Upper lobe of left lung (tissue), 6 donors: ENCODE measurements at places on chromosomes 12 and 14.

GRCh38 chr12:113214895-113215400 is 6.3 kb upstream of the TPCN1 start:
- H3K4me1 ChIP-seq = peaks cover 24% of the 10 kb centered on the region
- peak; percentile 79 for DNase-seq
- peak overlapping the region; percentile 49 for H3K27ac ChIP-seq
- H3K36me3 ChIP-seq = no peaks in the 10 kb centered on the region
- no peaks in the 10 kb centered on the region for H3K27me3 ChIP-seq

GRCh38 chr12:98769068-98769467 is 124.0 kb downstream of the APAF1 start:
- no peak overlapping the region for H3K4me3 ChIP-seq
- no peak for DNase-seq
- H3K27me3 ChIP-seq = no peaks in the 10 kb centered on the region
- H3K36me3 ChIP-seq = no peaks in the 10 kb centered on the region
- no peak overlapping the region for H3K27ac ChIP-seq
- no peaks in the 10 kb centered on the region for H3K4me1 ChIP-seq

- DNase-seq = no peak
- no peaks in the 10 kb centered on the region for H3K27me3 ChIP-seq
- no peaks in the 10 kb centered on the region for H3K4me1 ChIP-seq
- H3K4me3 ChIP-seq = no peak overlapping the region
- H3K36me3 ChIP-seq = no peaks in the 10 kb centered on the region
Observed at GRCh38 chr12:47297993-47298392, 218.2 kb upstream of the AMIGO2 start.

- H3K4me1 ChIP-seq = no peaks in the 10 kb centered on the region
- peak; percentile 41 for DNase-seq
- H3K27ac ChIP-seq = no peak overlapping the region
- H3K27me3 ChIP-seq = no peaks in the 10 kb centered on the region
- H3K36me3 ChIP-seq = peaks cover 25% of the 10 kb centered on the region
Observed at GRCh38 chr14:90675399-90675798, 140.8 kb downstream of the TTC7B start.

DNA sequence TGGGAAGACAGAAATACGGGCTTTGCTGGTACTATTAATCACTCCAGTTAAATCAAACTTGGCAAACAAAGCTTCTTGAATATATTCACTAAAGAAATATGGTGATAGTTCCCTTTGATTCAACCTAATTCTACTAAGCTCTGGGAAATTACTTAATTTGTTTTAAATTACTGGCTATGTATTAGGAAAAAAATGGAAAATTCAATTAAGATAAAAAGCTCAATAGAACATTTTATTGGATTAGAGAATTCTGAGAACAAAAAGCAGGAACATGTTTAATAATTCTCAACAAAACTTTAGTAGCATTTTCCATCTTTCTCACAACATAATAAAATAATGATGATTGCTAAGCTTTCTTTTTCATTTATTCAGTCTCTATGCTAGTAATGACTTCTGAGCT is 30.2 kb downstream of the BDKRB1 start:
- no peaks in the 10 kb centered on the region for H3K27me3 ChIP-seq
- H3K36me3 ChIP-seq = peaks cover 70% of the 10 kb centered on the region
- H3K4me3 ChIP-seq = no peak overlapping the region
- H3K4me1 ChIP-seq = no peaks in the 10 kb centered on the region

- peak overlapping the region; percentile 53 for H3K27ac ChIP-seq
- DNase-seq = no peak
- peaks cover 47% of the 10 kb centered on the region for H3K4me1 ChIP-seq
- peaks cover 23% of the 10 kb centered on the region for H3K36me3 ChIP-seq
Observed at GRCh38 chr12:128817111-128818015, 6.4 kb downstream of the SLC15A4 start.

GRCh38 chr12:120719072-120719471 is 6.6 kb upstream of the ACADS start:
- H3K4me1 ChIP-seq = no peaks in the 10 kb centered on the region
- H3K4me3 ChIP-seq = no peak overlapping the region
- peaks cover 59% of the 10 kb centered on the region for H3K36me3 ChIP-seq
- no peaks in the 10 kb centered on the region for H3K27me3 ChIP-seq

DNA sequence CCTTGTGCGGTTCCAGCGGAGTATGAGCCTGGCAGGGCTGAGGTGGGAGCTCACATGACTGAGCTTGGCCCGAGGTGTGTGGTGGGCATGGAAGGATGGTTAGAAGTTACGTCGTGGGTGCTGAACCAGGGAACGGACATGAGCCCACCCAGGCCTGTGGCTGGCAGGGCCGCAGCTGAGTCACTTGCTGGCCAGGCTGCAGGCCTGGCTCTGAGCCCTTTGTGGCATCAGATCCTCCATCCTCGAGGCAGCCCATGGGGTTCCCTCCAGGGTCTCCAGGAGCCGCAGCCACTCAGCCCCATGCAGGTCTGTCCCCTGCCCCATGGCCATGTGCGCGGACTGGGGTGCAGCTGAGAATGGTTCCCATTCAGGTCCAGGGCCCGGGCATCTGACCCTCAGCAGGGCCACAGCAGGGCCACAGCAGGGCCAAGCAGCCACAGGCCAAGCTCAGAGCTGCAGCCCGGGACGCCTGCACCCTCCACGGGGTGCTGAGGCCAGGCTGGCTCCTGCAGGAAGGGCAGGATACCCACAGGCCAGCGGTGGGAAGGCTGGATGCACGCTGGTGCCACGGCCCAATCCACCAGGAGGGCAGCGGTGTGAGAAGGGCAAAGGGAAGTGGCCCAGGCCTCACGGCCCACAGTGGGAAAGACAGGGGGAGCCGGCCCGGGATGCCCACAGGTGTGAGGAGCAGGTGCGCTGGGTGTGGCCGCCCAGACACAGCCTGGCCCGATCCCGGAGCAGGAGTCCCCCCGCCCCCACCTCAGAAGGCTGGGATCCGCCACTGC is 26.3 kb upstream of the ULK1 start:
- no peak overlapping the region for H3K4me3 ChIP-seq
- DNase-seq = no peak
- H3K27me3 ChIP-seq = no peaks in the 10 kb centered on the region
- no peaks in the 10 kb centered on the region for H3K4me1 ChIP-seq

- peaks cover 6% of the 10 kb centered on the region for H3K4me1 ChIP-seq
- H3K27ac ChIP-seq = no peak overlapping the region
- DNase-seq = no peak
- H3K4me3 ChIP-seq = no peak overlapping the region
Observed at GRCh38 chr14:32018391-32019092, 58.6 kb upstream of the ARHGAP5 start.

DNA sequence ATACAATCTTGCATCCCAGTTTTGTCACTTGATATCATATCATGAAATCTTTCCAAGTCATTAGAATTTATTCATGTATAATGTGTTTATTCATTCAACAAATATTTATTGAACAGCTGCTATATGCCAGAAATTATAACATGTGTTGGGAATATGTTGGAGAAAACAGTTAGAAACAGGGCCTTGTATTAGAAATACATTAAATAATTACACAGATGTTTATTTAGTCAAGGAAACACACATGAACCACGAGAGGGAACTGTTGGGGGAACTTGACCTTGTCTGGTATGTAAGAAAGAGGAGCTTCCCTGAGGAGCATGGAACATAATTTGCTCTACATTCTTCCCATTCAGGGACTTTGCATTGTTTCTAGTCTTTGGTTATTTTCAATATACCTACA is 191.7 kb upstream of the FRMD6 start:
- no peaks in the 10 kb centered on the region for H3K36me3 ChIP-seq
- DNase-seq = no peak
- H3K4me3 ChIP-seq = no peak overlapping the region
- H3K27ac ChIP-seq = no peak overlapping the region
- H3K4me1 ChIP-seq = no peaks in the 10 kb centered on the region

DNA sequence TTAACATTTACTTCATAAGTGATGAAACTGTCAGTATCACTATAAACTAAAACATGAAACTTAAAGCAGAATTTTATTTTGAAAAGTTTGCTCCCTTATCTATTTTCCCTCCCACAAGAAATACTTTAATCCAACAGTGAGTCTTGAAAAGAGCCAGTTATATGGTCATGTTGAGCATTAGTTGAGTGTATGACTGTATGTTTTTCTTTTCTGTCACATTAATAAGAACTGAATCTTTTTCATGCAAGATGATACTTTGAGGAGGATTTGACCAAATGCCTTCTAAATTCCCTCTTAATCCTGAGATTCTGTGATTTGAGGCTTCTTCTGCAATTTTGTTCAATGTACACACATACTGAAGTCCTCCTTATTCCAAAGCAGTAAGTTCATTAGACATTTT is 33.7 kb upstream of the YARS2 start:
- H3K4me1 ChIP-seq = no peaks in the 10 kb centered on the region
- no peak overlapping the region for H3K27ac ChIP-seq
- DNase-seq = no peak
